ENCODE measurements at places on chromosomes 6 and 20.
A peak's percentile ranks its signal among the peaks of the same experiment; 100 is the strongest.

GRCh38 chr6:16594849-16595248 lies 166.4 kb downstream of the ATXN1 start:
- no peak for DNase-seq

- no peak for DNase-seq
These were observed 76.8 kb downstream of the HIVEP2 start for GRCh38 chr6:142867988-142868812.

DNA sequence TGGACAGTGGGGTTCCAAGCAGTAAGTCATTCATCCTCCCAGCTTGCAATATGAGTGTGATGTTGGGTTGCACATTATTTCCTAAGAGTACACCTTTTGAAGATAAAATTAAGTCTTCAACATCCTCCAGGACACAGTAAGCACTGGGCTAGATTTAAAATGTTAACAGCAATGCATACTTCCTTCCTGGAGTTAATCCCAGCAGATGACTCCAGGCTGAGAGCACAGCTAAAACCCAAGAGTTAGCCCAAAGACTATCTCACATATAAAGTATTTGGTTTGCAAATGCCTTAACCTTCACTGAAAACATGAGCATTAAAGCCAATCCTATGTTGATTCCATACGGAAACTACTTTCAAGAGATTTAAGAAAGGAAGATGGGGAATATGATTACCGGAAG lies 69.2 kb downstream of the SLC23A2 start:
- no peak for DNase-seq

GRCh38 chr6:125950293-125950692 lies 6.3 kb upstream of the HINT3 start:
- no peak for DNase-seq

GRCh38 chr6:109872968-109873545 lies 105.1 kb upstream of the GPR6 start:
- no peak for DNase-seq

GRCh38 chr20:57390604-57391438 lies at the start of gene RBM38:
Gene RBM38 (plus strand): TSS chr20:57391396. CDS start chr20:57391582, 186 bp downstream.
- DNase-seq: peak; percentile 50

DNA sequence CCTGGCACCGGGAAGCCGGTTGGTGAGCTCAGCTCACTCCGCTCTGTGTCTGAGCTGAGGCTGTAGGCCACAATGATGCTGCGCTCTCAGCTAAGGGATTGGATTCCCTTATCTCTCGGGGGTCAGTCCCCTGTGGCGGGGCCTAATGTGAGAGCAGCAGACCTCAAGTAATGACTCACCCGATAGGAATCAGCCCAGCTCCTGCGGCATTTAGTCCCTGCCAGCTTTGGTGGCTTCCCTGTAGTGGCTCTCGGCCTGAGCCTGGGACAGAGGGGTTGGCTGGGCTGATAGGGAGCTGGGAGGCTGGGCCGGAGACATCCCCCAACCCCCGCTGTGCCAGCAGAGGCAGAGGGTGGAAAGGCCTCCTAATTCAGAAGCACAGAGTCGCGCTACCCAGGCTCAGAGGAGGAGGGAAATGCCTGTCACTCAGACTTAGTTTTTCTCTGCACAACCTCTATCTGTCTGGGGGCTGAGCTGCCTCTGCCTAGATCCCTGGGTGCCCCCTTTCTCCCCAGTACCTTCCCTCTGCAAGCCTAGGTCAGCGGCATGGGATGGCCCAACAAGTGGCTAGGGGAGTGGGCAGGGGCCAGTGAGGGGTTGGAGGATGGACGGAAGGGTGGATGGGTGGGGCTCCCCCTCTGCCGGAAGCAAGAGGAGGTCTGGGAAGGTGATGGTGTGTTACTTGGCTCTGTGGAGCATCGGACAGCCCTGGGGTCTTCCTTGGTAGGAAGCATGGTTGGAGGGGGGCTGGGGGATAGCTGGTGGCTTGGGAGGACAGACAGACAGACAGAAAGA lies 92.2 kb downstream of the CDH22 start:
- DNase-seq: no peak

DNA sequence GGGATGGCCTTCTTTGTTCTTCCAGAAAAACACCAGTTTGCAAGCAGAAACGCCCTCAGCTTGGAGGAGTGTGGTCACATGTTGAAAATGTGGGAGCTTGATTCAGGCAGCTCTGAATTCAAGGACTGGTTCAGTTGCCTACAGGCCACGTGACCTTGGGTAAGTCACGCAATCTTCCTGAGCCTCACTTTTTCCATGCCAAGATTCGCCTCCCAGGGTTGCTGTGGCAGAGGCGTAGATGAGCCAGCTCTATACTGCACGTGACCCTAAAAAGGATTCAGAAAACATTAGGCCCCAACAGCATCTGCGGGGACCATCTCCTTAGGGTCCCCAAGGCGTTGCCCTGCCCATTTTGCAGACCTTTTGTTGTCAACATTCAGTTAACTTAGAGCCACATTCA lies 112.0 kb upstream of the SNX9 start:
- no peak for DNase-seq

GRCh38 chr20:63952769-63953168 lies 3.4 kb downstream of the UCKL1 start:
- no peak for DNase-seq

DNA sequence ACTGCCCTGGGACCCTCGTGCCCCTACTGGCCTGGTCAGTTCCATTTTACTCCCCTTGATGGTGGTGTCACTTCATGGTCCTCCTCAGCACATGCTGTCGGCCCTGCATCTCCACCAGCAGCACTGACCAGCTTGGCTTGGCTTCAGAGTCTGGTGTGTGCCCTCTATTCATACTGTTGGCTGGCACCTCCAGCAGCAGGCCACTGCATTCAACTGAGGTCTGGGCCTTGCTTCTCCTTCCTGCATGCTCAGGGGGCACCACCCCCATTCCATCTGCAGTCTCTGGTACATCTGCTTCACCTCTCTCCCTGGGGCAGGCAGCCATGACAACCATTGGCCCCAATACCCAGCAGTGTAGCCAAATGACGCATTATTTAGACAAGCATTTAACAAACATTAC lies 155.9 kb downstream of the SLC24A3 start:
- DNase-seq: no peak

- no peak for DNase-seq
These were observed 70.0 kb downstream of the CEBPB start for GRCh38 chr20:50260479-50261221.

DNA sequence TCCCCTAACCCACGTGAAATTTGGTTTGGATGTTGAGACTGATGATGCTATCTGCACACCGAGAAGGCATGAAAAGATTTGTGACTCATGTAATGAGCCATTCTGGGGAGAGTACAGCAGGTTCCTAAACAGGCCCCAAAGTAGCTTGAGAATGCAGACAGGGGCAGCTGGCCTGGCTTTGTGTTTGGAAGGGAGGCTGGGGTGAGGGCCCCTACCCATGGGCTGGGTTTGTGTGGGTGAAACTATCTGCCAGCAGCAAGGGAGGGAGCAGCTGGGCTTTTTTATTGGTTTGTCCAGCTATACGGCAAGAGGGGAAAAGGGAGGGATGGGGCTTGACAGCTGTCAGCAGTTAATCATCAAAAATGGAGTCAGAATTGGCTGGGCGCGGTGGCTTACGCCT lies 87.0 kb upstream of the RNF24 start:
- DNase-seq: no peak

- DNase-seq: no peak
These were observed 134.5 kb upstream of the EXOC2 start for GRCh38 chr6:827431-827830.

- DNase-seq: no peak
These were observed 2.5 kb downstream of the PRL start for GRCh38 chr6:22294301-22294700.

DNA sequence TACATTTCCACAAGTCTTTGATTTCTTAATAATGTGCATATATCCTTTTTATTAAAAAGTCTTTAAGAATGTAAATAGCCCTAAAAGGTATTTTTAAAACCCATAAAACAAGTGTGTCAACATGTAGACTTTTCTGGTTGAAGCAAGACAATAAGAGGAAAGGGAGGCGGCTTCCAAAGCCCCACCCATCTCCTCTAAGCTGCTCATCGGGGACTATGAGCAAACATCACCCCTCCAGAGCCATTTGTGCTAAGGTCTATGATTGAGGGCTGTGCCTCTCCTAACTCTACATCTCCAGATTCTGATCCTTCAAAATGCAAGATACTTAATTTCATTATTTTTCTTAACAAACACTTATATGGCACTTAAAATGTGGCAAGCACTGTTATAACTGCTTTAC lies 2.5 kb upstream of the NAA20 start:
- no peak for DNase-seq

DNA sequence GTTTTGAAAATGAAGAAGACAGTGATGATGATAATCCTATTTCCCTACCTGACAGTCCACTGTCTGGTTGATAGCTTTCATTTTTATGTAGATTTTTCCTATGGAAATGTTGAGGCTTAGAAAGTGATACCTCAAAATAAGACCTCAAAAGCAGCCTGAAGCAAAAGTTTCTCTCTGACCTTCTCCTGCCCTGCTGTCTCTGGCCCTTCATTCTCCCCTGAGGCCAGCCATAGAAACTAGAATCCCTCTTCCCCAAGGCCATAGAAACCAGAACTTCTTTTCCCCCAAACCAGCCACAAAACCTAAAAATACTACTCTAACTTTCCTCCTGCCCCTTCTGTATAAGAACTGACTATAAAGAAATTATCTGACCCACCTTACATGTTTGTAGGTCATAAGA lies 52.6 kb upstream of the GCM1 start:
- DNase-seq: no peak

DNA sequence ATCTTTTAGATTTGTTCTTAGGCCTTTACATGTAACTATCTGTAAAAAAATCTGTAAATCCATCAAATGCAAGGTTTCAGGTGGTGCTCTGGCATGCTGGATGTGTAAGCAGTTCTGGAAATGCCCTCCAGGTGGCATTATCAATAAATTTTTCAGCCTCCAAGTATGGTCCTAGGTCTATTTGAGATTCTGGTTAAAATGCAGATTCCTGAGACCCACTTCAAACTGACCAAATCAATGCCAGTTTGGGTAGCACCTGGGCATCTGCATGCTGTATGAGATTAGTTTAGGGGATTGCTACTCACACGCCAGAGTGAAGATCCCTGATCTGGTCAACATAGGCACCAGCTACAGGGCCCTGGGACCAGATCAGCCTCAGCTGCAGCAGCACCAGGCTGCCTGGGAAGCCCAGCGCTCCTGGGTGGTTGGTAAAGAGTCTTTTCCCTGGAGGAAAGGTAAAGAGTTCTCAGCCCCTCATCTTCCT lies 507.3 kb upstream of the CITED2 start:
- no peak for DNase-seq

DNA sequence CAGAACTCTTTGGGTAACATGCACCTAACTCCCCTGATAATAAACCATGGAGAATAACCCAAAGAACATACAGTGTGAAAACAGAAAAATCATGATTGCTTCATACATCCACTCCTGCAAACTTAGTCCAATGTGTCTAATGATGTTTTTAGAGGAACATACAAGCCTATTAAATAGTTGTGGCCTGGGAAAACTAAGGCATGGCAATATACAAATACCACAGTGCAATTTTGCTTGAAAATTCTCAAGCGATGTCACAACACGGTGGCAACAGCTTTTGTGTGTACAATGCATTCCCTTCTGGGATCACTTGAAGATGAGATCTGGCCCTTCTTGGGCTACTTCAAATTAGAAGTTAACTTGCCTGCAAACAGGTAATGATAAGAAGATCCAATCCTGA lies 16.7 kb downstream of the MAP3K5 start:
- no peak for DNase-seq

- no peak for DNase-seq
These were observed 149.8 kb downstream of the BTBD9 start for GRCh38 chr6:38489951-38490350.

- DNase-seq: no peak
These were observed 2.5 kb downstream of the RSPO3 start for GRCh38 chr6:127120787-127121636.

DNA sequence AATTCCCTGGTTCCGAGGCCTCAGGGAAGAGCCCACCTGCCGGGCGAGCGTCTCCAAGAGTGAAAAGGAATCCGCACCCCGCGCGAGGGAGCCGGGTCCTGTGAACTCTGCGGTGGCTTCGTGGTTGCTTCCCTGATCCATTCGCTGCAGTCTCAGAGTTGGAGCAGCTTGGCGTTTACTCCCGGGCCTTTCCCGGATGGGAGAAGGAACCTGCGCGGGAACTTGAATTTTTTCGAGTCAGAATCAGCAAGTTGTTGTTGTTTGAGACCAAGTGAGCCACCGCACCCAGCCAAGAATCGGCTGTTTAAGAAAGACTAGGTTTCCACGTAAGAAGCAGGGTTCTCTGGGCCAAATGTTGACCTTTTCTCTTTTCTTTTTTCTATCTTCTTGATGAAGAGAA lies 12.9 kb downstream of the PRSS16 start:
- no peak for DNase-seq

DNA sequence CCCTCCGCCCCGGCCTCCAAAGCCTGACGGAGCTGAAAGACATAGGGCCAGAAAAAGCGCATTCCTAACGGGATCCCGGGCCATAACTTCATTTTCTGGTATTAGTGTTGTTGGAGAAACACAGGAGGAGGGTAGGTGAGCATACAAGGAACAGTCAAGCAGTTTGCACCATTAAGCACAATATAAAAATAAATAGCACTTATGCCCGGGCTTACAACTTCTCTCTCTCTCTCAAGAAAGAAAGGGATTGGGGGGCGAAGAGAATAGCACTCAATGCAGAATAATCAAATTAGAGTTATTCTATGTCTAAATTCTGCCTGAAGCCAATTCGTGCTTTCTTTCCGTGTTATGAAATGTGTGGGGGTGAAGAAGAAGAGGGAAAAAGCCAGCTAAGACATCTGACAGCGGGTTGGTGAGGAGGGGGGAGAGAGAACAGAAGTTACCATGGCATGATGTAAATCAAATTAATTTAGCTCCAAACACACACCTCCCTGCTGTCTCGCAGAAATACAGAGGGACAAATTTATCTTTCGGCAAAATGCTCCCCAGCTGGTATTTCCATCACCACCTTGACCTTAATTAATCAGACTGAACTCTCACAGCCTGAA lies 508 bp upstream of the METTL24 start:
- no peak for DNase-seq

- no peak for DNase-seq
These were observed 67.8 kb downstream of the SYTL3 start for GRCh38 chr6:158717341-158718330.

DNA sequence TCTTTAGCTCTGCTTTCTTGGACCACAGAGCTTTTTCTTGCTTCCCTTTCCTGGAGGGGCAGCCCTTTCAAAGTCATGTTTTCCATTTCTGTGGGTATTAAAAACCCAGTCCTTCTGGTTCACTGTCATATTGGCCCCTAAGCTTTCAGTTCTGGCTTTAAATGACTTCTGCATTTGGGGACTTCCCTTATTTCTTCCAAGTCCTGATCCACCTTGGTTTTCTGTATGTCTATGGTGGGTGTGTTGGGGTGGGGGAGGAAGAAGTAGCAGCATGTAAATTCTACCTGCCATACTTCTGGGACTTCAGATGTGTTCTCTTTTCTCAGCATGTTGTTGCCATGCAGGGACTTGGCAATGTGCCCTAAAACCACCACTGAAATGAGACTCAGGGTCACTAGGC lies 77.1 kb upstream of the EMILIN3 start:
- no peak for DNase-seq
